GM23338 (cell line): ENCODE measurements at places on chromosomes 5 and 9. TPM values are rescaled to one million over a fixed set of nuclear protein-coding genes. Genes with fewer than 3 reads are reported as not detected.

- no peak for DNase-seq
These were observed 104.0 kb upstream of the BOD1 start for GRCh38 chr5:173720286-173720952.

GRCh38 chr9:129811967-129812363 lies 9.0 kb downstream of the TOR1B start:
- no peak for DNase-seq

GRCh38 chr5:139872052-139872766 lies 76.6 kb downstream of the PSD2 start:
- peak; percentile 53 for DNase-seq

GRCh38 chr9:8484597-8485191 lies 685.1 kb upstream of the DMAC1 start:
- no peak for DNase-seq

C9orf43 gene
- 0.08 and 1.1 TPM in 2 replicates for total RNA-seq
